ENCODE measurements at places on chromosomes 1 and 21.
A peak's percentile ranks its signal among the peaks of the same experiment; 100 is the strongest.

- no peak for DNase-seq
Observed at GRCh38 chr1:65109487-65109886, 38.5 kb upstream of the AK4 start.

GRCh38 chr1:13707164-13707563, 7.2 kb downstream of the PRDM2 start:
- no peak for DNase-seq

- DNase-seq = no peak
Observed at GRCh38 chr21:36229181-36229580, 72.6 kb downstream of the DOP1B start.

DNA sequence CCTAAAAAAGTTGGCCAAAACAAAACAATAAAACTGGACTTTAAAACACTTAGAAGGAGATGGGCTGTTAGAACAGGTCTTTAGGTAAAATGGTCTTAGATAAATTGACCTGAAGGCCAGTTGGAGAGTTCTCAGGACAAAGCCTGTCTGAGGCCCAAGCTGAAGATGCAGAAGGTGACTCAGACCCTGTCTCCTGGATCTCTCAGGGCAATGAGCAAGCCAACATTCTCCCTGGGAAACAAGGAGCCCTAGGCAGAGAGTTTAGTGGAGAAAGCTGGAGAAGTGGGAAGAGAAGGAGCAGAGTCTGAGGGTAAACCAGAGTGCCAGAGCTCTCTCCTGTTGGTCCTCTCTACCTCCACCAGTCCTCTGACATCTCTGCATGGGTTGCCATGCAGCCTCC, 70.1 kb downstream of the FCRL5 start:
- no peak for DNase-seq

DNA sequence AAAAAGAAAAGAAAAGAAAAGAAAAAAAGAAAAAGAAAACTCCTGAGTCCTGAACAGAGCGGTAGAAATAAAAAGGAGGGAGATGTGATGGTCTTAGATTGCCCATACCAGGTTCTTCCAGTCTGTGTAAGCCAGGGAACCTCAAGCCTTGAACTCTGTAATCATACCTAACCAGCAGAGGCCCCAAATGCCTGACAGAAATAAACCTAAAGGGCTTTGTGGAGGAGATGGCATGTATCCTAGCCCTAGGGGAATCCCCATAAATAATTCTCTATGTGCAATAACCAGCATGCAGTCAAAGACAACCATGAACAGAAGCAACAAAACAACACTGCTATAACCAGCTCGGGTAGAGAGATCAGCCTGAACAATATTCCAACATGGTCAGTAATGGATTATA, 40.4 kb downstream of the USP48 start:
- no peak for DNase-seq

DNA sequence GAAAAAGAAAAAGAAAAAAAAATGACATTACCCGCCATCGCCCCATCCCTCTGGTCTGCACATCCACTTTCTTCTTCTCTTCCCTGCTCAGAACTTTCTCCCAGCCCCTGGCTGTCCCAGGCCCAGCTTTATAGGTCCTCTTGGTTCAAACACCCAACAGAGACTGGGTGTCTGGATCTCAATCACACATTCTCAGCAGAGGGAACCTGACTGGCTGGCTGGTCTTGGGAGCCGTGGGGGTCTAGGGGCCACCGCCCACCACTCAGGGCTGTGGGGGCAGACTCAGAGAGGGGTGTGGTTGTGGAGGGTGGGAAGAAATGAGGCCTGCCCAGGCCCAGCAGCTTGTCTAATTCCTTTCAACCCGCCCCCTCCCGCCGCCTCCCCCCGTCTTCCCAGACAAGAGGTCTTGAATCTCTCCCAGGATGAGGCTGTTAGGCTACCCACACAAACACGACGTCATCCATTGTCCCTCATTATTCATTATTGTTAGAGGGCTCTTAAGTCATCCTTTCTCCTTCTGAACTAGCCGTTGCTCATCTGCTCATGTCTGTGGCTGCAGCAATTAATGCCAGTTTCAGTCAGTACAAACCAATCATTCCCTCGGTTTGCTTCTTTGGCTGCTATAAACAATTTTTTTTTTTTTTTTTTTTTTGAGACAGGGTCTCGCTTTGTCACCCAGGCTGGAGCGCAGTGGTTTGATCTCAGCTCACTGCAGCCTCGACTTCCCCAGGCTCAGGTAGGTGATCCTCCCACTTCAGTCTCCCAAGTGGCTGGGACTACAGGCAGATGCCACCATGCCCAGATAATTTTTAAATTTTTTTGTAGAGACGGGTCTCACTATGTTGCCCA, 40.6 kb upstream of the CLIC4 start:
- peak; percentile 64 for DNase-seq

GRCh38 chr1:11880181-11880575, 21.4 kb upstream of the NPPB start:
- DNase-seq = no peak

GRCh38 chr1:27045973-27046558, 33.4 kb upstream of the TENT5B start:
- DNase-seq = peak; percentile 24

GRCh38 chr1:45097944-45098343, 85.9 kb downstream of the UROD start:
- DNase-seq = no peak
